CD8-positive, alpha-beta T cell (primary cell): ENCODE measurements at places on chromosomes 7 and 10. TPM values are rescaled to one million over a fixed set of nuclear protein-coding genes. Genes with fewer than 3 reads are reported as not detected.

DNA sequence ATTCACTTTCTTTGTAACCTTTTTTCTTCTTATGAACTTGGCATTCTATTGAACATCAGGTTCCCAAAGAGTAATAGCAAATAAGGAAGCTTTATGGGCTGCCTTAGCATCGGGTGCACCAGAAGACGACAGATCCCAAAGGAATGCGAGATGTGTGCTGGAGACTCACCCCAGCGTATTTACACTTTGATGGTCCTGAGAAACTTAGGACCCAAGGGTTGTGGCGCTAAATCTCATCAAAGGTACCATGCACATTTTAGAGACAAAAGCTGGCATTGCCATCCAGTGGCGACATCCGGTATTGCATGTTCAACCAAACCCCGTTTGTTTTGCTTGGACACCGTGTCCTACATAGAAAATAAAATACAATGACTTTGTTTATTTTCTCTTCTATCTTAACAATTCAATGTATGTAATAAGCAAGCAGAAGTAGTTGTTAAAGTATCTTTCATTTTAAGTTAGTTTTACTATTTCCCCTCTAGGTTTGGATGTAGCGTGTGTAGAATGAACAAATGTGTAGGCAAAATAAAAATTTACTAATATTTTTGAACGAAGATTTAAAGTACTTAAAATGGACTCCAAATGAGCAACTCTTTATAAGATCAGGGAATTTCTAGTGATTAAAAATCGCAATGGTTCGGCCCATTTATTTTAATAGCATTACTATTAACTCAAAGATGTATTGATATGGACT, 1154.8 kb downstream of the GATA3 start:
- peak; percentile 69 for DNase-seq

- no peak for DNase-seq
These were observed 230.5 kb upstream of the MBL2 start for GRCh38 chr10:53003094-53003493.

DNA sequence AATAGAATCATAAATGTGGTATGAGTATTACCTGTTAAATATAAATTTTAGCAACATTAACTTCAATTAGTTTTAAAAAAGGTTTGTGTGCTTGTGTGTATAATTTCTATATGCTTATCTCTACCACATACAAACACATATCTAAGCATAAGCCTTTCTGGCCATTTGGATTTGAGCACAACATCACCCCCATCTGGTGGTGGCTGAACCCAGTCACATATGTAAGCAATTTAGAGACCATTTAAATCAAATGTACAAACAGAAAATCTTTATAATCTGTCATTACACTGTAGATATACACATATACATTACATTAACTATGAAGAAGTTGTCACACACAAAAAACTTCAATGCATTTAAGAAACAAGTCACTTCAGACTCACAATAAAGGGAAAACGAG, 31.7 kb downstream of the GPR22 start:
- peak; percentile 16 for DNase-seq

DNA sequence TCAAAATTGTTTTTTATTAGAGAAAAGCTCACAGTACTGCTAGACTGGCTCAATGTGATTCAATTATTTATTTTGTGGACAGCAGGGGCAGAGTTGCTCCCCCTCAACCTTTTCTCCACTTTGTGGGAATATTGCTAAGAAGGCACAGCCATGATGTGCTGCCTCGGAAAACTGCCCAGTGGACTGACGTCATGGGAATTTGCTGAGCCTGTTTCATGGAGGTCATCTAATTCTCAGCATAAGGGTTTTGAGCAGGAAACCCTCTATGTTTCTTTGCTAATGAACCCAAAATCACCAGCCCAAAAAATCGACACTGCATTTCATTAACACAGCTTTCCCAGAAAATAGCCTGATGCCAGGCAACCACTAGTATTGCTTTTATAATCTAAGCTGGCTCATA, 228.8 kb upstream of the FAM3C start:
- DNase-seq = no peak

Gene ACTR3C
- total RNA-seq = 4.0 TPM

- DNase-seq = no peak
These were observed 262.9 kb downstream of the PTPRN2 start for GRCh38 chr7:158324397-158325360.

Gene ADRB1
- total RNA-seq = 1.2 TPM

GRCh38 chr7:18202315-18203045, 174.8 kb upstream of the PRPS1L1 start:
- DNase-seq = no peak

Gene PHYHIPL
- total RNA-seq = not detected

Gene TSPAN33
- total RNA-seq = 5.6 TPM

Gene STRIP2
- 0.19 TPM for total RNA-seq

Gene GPNMB
- not detected for total RNA-seq

Gene SPDYE6
- not detected for total RNA-seq

Gene MRLN
- total RNA-seq = not detected

GRCh38 chr10:63430999-63431356, 34.8 kb downstream of the JMJD1C start:
- no peak for DNase-seq

DNA sequence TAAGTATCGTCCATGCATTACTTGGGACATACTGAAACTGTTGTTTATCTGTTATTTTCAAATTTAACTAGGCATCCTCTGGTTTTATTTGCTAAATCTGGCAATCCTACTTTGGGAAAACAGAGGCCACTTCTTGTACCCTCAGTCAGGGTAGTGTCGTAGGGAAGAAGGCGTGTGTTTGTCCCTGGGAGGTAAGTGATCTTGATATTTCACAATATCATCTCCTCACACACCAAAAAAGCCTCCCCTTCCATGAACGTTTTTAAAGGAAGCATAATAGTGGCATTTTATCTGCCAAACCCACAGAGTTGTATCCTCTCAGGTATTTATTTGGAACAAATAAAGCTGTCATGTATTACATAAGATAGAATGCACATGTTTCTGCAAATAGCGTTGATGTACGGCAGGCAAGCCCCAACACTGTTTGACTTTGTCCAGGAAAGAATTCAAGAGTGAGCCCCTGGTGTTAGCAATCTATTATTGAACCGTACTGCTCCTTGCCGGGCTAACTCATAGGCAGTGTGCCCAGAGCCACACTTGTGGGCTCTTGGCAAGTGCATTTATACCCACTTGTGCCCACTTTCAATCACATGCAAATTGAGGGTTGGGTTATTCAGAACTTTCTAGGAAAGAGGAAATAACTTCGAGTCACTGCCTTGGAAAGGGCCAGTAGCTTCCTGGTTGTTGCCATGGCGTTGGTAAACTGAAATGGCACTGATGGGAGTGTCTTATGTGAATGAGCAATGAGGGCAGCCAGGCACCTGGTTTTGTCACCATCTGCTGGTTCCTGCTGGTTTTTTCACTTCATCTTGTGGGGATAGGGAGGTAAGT, 266.0 kb downstream of the USP6NL start:
- DNase-seq = no peak

Gene AZGP1
- total RNA-seq = not detected

GRCh38 chr7:48786951-48787350, 137.4 kb upstream of the CDC14C start:
- DNase-seq = no peak

DNA sequence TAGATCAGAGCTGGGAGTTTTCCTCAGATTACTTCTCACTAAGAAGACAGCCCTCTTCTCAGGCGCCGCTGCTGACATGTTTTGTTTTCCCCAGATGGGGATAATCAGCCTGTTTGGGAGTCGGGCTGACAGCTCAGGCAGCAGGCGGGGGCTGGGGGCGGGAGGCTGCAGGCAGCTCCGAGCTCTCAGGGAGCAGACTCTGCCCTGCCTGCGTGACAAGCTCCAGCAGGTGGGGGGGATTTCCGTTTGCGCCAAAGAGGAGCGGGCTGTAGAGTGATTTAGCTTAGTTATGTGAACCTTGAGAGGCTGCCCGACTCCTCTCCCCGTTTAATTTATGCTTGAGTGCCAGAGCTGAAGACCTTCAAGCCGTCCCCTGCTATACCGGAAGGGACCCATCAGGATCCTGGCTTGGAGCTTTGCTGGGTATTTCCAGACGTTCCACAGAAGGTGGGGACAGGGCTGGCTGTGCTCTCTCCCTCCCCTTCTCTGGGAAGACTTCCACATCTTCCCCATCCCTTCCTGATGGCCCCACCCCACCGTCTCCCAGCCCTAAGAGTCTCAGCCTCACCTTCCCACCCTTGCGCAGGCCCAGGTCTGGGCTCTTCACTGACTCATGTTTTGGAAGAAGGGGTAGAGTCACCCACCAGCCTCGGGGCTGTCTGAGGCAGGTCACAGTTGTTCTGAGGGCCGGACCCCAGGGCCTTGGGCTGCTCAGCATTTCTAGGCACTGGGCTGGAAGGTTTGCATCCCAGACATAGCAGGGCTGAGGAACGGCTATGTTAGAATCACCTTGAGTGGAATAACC, 24.7 kb upstream of the ADCYAP1R1 start:
- DNase-seq = no peak

DNA sequence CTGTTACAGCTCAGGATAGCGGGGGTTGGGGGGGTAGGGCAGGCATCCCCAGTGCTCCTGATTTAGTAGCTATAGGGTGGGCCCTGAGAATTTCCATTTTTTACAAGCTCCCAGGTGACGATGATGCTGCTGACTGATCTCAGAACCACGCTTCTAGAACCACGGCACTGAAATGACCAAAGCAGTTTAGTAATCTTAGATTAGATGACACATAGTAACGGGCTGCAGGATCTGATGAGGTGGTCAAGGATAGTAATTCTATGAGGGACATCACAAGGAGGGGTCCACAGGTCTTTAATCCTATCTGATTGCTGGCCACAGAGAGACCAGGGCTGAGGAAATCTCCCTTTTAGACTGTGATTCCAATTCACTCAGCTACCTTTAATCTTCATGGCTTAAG, 167.2 kb downstream of the JAZF1 start:
- DNase-seq = no peak

DNA sequence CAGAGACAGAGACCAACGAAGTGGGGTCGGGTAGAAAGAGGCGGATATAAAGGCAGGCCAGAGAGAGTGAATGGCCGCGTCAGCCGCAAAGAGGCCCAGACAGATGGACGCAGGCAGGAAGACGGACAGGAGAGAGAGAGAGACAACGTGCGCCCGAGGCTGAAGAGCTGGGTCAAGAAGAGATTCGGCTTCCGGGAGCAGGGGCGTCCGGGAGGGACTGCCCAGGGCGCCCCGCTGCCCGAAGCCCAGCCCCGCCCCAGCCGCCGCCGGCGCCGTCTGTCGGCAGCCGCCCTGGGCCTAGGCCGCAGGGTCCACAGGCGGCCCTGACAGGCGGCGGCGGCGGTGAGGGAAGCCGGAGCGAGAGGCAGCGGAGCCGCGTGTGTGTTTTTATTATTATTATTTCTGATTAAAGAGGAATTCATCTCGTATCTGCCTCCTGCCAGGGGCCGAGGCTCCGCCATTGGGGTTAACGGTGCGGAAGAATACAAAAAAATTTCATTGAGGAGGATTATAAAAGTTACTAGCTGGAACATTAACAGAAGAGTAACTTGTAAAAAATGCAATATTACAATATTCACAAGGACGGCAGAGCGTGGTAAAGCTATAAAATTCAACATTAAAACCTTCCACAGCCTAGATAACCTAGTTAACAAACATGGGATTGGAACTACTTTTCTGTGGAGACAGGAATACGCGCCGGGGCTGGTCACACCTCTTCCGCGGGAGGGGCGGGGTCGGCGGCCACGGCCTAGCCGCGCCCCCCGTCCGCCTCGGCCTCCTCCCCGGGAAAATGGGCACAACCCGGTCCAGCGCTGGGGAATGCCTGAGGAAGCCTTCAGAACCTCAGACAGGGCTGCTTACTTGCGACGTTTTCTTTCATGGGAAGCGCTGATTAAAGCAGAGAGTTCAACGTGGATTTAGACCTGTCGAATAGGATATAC, 29.7 kb upstream of the PAX2 start:
- no peak for DNase-seq

DNA sequence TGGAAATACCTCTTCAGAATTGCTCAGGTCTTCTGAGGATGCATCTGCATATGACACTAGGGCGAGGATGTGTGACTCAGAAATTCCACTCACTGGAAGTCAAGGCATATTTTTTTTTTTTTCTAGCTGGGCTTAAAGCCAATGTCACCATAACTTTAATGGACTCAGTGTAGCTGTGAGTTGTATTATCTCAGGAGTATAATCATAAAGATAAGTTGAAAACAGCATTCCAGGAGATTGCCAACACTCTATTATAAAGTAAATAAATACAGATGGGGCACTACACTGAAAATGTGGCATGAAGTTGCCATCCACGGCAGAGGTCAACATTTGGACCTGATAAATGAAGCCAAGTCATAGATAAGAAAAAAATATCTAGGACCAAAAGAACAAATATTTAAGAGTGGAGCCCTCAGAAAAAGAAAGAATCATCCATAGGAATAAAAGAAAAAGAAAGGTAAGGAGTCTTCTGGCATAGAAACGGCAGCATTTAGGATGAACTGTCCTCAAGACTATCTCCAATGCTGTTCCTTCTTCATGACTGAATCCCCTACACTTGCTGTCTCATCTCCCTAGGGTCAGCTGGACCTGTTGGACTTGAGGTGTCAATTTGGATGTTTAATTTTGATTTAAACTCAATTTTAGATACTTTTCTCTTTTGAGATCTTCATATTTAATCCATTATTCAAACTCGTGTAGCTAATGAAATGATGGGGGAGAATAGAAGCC, 72.9 kb upstream of the CAV2 start:
- DNase-seq = no peak

Gene RBP4
- not detected for total RNA-seq

Gene COL28A1
- 0.36 TPM for total RNA-seq

Gene KLF14
- total RNA-seq = not detected

DNA sequence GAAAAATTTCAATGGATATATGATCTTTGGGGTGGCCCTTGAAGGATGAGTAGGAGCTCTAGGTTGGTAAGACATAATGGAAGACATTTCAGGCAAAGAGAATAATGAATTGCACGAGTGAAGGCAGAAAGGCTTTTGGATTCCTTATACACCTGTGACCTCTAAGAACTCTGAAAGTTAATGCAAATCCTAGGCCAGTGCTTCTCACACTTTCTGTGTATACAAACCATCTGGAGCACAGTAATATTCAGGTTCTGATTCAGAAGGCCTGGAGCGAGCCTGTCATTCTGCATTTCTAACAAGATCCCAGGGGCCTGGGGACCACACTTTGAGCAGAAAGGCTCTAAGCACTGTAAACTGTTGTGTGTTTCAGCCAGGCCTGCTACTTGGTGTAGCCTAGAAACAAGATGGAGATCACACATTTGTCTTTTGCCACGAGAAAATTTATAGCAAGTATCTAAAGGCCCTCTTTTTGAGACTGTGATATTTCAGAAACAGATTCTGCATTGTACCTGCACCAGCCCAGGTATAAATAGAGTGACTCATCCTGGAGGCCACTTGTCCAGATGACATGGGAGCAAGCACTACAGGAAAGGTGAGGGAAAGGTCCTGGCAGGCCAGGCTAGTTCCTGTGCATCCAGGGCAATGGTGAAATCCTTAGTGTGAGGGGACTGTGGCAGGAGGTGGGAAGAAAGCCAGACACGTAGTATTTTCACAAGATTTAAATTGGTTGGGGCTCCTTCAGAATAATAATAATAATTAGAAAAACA, 24.4 kb downstream of the MRPS33 start:
- no peak for DNase-seq

Gene WNT2
- total RNA-seq = not detected

Gene PLPP4
- total RNA-seq = not detected

Gene MINDY4
- 0.46 TPM for total RNA-seq
